Endothelial cell (in vitro differentiated cells): ENCODE measurements at places on chromosomes 7 and 10.
A peak's percentile ranks its signal among the peaks of the same experiment; 100 is the strongest.

DNA sequence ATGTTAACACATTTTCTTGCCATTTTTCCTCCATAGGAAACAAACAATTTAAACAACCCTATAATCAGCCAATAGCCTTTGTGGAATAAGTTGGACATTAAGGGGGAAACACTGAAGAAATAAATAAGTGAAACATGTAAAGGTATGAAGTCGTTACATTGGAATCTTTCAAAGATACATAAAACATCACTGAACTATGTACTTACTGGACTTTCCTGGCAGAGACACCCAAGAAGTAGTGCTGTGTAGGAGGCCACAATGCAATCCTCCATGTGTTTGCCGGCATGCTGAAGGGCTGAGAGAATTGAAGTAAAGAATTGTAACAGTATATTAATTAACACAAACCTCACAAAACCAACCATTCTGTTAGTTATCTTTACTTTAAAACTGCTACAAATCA, 76.5 kb upstream of the GRID1 start:
- no peak for DNase-seq

DNA sequence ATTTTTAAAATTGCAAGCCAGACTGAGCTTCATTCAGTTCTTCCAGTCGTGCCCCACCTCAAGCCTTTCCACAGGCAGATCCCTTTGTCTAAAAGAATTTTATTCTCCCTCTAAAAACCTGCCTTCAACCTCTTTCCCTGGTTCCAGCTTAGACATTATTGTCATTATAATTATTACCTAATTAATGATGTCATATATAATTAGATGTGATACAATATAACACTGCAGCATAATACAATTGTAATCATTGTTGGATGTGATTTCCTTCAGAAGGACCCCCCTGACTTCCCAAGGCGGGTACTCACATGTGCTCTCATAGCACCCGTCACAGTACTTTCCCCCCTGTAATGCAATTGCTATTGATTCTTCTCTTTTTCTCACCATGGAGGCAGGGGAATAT, 88.6 kb downstream of the GPAM start:
- DNase-seq: no peak

DNA sequence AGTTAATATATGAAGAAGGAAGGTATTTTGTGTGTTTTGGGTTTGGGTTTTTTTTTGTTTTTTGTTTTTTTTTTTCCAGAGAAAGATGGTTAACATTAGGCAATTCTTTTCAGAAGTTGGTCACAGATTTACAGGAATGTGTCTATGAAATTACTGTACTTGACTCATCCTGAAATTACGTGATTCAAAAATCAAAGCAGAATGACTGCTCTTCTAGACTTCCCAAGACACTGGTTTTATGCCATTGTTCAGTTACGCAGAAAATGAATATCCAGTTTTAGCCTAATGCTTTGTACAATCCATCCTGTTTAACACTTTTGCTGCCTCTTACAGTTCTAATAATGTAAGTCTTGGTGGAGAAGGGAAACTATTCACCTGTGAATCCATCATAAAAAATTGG, 39.7 kb upstream of the CELF2 start:
- no peak for DNase-seq

- DNase-seq: no peak
Observed at GRCh38 chr10:59068581-59069191, 107.8 kb upstream of the PHYHIPL start.

GRCh38 chr10:129459762-129460539, 7.1 kb upstream of the MGMT start:
- no peak for DNase-seq

DNA sequence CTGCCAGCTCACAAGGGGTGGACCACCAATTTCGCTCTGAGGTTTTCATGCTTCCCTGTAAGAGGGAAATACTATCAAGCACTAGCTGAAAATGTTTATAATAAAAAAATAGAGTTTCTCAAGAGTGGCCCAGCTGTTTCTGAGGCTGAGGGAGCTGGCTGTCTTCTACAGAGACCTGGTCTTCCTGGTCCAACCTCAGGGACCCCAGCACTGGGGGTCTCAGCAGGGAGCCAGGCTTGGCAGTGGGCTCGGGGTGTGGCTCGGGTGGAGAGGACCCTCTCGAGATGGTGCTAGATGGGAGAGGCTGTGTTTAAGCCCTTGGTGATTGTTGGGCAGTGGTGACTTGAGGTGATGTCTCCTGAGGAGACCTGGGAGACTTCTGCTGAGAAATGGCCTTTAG, 87.3 kb upstream of the SHH start:
- no peak for DNase-seq

DNA sequence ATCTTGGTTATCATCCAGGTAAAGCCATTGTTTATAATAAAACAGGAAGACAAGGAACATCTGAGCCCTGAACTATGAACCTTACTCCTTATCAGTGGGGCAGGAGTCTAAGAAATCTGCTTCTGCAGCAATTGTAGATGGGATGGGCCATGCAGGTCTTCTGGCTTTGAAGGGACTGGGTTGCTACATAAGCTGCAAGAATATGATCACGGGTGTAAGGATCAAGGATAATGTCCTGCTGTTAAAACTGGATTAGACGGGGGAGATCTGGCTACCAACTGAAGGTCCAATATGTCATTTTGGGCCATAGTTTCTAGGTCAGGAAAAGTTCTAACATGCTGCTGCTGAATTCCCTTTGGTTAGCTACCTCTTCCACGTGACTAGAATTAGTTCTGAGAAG, 1363.4 kb upstream of the CELF2 start:
- DNase-seq: no peak

DNA sequence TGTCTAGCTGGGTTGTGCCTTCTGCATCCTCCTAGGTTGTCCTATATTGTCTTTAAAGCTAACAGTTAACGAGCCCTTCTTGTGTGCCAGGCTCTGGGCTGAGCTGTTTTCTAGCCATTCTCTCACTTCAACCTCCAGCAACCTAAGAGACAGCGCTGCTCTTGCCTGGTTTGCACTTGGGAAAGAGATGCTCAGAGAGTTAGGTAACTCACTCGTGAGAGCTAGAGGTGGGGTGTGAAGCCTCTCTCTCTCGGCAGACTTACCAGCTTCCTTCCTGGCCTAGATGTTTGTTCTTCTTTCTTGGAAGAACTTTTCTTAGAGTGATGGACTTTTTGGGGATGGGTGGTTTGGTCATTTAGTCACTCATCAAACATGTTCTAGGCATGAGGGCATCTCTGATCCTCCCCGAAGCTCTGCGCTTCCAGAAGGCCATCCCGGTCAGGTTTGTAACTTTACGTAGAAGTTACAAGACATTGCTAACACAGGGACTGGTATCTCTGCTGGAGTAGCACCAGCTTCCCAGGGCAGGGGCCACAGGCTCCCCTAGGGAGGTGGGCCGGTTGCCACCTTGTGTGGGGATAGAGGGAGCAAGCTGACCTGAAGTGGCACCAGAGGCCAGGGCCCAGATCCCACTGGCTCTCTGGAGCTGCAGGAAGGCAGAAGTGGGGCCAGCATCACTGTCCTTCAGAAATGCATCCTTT, 14.3 kb downstream of the TSPAN15 start:
- DNase-seq: no peak

DNA sequence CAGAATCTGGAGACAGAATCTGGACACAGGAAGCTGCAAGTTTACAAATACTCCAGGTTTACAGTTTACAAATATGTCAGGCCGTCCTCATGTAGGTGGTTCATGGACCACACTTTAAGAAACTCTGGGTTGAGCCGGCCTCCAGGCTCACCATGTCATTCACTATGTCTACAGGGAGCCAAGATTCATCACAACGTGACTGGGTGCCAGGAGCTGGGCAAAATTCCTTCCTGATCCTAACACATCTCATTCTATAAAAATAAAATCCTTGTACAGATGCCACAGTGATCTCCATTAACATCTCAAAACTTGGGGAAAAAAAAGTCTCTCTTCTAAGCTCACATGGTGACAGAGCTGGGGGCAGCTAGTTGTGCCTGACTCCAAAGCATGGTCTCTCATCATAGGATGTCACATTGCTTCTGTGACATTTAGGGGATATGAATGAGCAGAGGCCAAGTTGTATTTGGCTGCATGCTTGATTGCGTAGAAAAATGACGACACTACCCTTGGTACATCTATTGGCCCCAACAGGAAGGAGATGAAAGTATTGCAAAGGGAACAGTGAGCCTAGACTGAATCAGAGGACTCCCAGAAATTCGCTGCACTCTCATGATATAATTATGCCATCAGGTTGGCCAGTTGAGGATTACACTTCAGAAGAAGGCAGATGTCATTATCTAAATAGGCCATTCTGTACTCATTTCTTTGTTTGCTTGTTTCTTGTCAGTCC, 35.9 kb downstream of the MTURN start:
- DNase-seq: no peak

- no peak for DNase-seq
Observed at GRCh38 chr10:33421789-33422462, 87.5 kb upstream of the NRP1 start.

DNA sequence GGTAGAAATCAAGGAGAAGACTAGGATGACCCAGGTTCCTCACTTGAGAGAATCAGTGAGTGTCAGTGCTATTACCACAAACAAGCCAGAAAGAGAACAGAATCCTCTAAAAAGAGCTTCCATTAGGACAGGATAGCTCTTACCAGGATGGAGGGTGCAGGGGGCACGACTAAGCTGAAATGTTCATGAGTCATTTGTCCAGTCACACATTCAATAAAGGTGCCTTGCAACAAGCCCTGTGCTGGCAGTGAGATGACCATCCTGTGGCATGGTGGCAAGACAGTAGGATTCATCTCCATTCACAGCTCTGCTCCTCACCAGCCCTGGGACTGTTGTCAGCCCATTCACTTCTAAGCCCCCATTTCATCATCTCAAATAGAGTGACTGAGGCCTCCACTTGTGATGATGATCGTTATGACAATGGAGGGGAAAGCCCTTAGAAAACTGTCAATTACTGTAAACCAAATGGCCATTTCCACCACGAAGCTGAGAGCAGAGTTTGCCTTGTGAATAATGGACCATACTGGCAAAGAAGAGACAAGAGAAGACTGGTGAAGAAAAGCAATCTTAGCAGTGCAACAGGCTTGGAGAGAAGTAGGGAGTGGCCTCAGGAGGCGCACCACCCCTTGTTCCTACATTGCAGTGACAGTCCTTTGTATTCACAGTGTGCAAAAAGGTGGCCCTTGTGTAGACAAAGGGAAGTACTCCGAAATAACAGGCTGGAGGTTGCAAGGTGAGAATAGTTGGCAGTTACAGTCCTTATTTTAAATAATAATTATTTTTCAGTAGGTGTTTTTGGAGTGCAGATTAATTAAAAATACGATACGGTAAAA, 9.0 kb upstream of the WIPF3 start:
- no peak for DNase-seq

GRCh38 chr10:103793920-103794883, 61.2 kb downstream of the SH3PXD2A start:
- DNase-seq: peak; percentile 14

DNA sequence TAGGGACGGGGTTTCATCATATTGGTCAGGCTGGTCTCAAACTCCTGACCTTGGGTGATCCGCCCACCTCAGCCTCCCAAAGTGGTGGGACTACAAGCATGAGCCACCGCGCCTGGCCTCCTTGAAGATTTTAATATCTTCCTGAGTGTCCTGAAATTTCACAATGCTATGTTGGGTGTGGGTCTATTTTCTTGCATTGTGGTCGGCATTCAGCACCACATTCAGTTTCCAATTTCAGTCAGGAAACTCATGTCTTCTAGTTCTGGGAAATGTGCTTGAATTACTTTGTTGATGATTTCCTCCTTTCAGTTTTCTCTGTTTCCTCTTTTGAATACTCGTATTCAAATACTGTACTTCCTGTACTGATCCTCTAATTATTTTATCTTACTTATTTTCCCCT, 49.3 kb upstream of the IL6 start:
- DNase-seq: no peak
